ENCODE measurements at places on chromosomes 7 and 10.

DNA sequence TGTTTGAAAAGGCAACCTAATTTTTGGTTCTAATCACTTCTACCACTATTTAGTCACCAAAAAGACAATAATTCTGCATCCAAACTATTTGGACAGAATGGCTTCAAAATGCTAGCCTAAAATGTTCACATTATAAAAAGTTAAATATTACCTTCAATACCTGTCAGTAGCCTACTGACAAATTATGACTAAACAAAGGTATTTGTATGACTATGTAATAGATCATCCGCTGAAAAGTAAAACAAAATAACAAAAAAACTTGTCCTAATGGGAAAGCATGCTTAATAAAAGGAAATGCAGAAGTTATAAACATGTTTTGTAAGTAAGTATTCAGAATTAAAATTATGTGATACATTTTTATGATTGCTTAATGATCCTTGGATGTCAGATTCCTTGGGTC, 36.6 kb downstream of the CD36 start:
- DNase-seq, result no peak

DNA sequence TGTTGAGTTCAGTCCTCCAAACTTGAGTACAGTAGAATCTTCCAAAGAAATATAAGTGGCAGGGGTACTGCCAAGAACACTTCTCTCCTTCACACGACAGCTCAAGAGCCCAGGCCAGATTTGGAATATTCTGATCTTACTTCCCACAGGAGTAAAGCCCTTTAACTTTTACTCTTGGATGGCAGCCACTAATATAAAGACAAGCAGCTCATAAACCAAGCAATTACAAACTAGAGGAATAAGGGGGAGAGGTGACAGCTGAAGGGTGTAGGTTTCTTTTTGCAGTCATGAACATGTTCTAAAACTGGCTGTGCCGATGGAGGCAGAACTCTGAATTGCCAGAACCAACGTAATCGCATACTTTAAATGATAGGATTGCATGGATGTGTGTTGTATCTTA, 74.8 kb downstream of the SVIL start:
- no peak for DNase-seq

DNA sequence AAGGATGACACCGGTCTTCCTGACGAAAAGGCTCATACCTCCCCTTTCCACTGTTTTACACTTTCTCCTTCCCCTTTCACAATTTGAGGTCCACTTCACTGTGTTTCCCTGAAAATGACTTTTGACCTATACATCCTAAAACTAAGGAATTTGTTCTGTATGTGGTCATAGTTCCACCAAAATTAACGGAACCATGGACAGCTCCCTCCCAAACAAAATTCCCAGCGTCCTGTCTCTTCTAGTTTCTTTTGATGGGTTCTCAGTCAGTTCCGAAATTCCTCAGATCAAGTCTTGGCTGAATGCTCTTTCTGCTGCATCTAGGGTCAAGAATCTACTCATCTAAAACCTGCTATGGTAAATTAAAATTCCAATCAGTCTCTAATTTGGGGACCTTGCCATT, 1191.9 kb downstream of the CNTNAP2 start:
- DNase-seq, result no peak

- peak; percentile 13 for DNase-seq
Measured at GRCh38 chr10:57338823-57339558, 928.7 kb downstream of the IPMK start.

DNA sequence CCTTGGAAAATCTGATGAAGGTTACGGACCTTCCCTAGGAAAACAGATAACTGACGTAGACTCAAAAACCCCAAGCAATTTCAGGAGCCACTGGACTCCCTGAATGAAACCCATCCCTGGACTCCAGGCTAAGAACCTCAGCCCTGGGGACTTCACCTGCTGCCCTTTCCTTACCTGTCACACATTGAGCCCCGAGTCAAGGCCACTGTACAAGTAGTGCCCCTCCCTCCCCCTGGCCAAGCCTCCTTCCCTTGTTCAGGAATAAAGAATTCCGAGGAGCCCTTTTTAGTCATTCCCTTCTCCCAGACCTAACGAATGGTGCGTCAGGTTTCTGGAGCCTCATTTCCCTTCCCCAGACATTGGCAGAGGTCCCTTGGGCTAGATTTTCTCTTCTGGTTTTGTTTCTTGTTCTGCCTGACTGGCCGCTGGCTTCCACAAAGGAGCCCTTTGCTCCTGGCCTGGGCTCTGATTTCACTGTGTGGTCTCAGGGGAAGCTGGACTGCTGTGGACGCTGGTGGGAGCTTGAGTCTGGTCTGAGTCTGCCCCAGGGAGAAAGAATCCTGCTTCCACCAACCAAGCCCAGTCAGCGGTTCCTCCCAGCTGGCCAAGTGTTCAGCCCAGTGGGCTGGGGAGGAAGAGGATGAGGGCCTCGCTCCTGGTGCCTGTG, 31.7 kb downstream of the ZNF775 start:
- DNase-seq, result no peak

- DNase-seq, result no peak
Measured at GRCh38 chr10:14586901-14587300, 187.8 kb downstream of the FAM107B start.

DNA sequence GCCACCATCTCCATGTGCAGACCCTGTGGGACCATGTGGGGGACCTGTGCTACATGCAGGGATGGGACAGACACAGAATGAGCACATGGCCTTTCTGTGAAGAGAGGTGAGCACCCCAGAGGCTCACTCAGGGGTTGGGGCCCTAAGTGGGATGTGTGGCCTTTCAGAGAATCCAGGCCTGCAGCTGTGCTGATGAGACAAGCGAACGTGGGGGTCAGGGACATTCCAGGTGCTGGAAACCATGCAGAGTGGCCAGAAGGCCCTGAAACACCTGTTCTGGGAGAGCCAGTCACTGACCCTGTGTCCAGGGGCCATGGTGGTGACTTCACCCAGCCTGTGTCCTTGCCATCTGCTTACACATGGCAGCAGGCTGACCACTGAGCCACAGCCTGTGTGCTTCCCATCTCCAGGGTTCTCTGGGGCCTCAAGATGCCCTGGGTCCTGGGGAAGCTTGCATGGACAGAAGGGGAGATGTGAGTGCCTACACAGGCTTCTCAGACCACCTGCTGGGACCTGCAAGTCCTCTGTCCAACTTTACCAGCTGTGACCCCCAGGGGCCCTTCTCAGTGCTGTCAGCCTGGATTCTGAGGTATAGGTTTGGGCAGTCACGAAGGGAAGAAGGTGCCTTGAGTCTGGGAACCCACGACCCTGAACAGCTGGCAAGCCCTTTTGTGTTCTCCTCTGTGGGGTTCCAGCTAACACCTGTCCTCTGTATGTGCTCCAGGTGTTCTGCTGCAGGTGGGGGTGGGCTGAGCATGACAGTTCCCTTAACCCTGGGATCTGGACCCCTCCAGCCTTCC, 17.6 kb downstream of the RAMP3 start:
- DNase-seq, result no peak

Measured in AG09309 (cell line).